ENCODE measurements at places on chromosomes 7 and 10.

DNA sequence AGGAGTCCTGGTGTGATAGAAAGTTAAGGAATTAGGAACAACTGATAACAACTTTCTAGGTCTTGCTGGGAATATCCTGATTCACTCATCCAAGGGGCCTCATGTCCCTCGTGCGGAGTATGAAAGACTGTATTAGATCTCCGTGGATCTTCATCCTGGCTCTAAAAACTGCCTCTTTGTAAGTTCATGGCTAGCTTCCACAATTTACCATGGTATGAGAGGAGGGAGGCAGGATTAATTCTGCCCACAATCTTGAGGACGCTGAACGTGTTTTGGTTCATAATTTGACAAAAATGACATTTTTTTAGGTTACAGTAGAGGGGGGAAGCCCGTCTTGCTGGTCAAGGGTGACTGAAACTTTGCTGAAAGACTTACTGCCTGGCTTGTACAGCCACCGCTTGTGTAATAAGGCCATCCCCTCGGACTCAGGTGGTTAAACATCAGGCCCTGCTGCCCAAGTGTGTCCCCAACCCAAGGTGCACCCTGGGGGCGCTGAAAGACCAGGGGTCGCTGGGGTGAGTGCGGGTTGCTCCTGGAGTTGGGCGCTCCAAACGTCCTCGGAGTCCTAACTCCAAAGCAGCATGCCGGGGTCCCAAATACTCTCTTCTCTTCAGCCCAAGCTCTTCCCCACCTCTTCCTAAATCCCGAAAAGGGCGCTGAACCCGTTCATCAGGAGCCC lies 733 bp downstream of the HIBADH start:
- peak; percentile 33 for DNase-seq

- DNase-seq: no peak
These were observed 11.9 kb downstream of the TMEM106B start for GRCh38 chr7:12222889-12223579.

- DNase-seq: no peak
These were observed 16.4 kb downstream of the KCNH2 start for GRCh38 chr7:150961510-150962289.

DNA sequence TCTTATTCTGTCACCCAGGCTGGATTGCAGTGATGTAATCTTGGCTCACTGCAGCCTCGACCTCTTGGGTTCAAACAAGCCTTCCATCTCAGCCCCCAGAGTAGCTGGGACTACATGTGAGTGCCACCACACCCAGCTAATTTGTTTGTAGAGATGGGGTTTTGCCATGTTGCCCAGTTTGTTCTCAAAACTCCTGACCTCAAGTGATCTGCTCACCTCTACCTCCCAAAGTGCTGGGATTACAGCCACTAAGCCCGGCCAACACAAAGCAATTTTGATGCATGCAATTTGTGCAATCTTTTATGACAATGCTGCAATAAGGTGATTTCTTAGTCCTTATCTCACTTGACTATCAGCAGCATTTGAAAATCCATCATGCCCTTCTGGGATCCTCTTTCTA lies 333.1 kb downstream of the FRMD4A start:
- DNase-seq: no peak

DNA sequence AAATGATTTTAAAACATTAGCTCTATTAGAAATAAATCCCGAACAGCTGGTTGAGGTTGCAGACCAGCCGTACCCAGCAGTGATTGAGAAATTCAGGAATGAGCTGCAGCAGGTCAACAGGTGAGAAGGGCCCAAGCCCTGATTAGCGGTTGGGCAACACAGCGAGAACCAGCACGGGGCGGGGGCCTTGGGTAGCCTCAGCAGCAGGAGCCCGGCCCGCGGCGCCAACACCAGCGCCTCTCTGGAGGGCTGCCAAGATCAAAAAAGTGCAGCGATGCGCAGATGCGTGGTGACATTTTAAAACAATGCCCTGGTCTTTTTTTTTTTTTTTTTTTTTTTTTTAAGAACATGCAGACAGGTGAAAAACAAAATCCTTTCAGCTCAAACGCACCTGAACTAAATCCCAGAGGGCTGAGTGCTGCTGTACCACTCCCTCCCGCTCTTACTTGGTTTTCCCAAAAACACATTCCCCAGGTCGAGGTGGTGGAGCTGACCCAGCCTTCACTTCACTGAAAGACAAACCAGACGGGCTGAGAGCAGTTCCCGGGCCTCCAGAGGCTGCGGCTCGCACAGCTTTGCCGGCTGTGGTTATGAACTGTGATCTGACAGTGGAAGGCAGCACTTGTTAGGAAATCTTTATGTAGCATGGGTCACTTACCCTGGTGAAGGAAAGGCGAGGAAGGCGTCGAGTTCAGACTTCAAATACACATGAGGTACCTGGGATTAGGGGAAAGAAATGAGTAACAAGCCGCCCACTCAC lies 579.4 kb downstream of the SDK1 start:
- DNase-seq: no peak

- no peak for DNase-seq
These were observed 9.9 kb upstream of the SRRM3 start for GRCh38 chr7:76191783-76192240.

- no peak for DNase-seq
These were observed 6.4 kb upstream of the PDCD4 start for GRCh38 chr10:110865186-110865808.

All from stimulated activated CD4-positive, alpha-beta T cell treated with anti-CD3 and anti-CD28 coated beads, Interleukin-2, amount 100 ng/mL, for 24 hours (primary cell).